ENCODE measurements at places on chromosomes 4 and X. TPM values are rescaled to one million over a fixed set of nuclear protein-coding genes. Genes with fewer than 3 reads are reported as not detected.

The SMR3B gene
- not detected for total RNA-seq

The DGKK gene
- not detected for total RNA-seq

The DSPP gene
- not detected for total RNA-seq

The PAGE2B gene
- total RNA-seq: not detected

The ESX1 gene
- total RNA-seq: not detected

The RAI2 gene
- 19.1 TPM for total RNA-seq

The AFM gene
- total RNA-seq: not detected

The IL2RG gene
- total RNA-seq: 2.8 TPM

The OCIAD1 gene
- total RNA-seq: 128 TPM

The GLRB gene
- 9.9 TPM for total RNA-seq

The BMP3 gene
- not detected for total RNA-seq

The PTCHD1 gene
- 0.05 TPM for total RNA-seq

The FAM47A gene
- total RNA-seq: not detected

The GABRB1 gene
- total RNA-seq: 1.0 TPM

The MAGEA12 gene
- total RNA-seq: not detected

The MAGEA10 gene
- total RNA-seq: not detected

The PRR32 gene
- 0.57 TPM for total RNA-seq

The NAT8L gene
- total RNA-seq: 1.1 TPM

The CSAG3 gene
- not detected for total RNA-seq

The GUCY1B1 gene
- 32.6 TPM for total RNA-seq

The ZNF711 gene
- 0.27 TPM for total RNA-seq

The GCNA gene
- 1.7 TPM for total RNA-seq

The MID1IP1 gene
- total RNA-seq: 54.2 TPM

The CASK gene
- total RNA-seq: 16.6 TPM

The CT45A1 gene
- total RNA-seq: not detected

The MEPE gene
- total RNA-seq: not detected

The NAP1L2 gene
- total RNA-seq: 5.8 TPM

The FAM53A gene
- total RNA-seq: 0.49 TPM

The GAGE12J gene
- total RNA-seq: not detected

The PNMA3 gene
- total RNA-seq: 1.4 TPM

The PAGE5 gene
- not detected for total RNA-seq

The POU3F4 gene
- total RNA-seq: not detected

All from Right ventricle myocardium inferior (tissue), 1 donor.